ENCODE measurements at places on chromosomes 6 and 20.

GRCh38 chr6:20481281-20481680, 53.0 kb upstream of the CDKAL1 start:
- no peak for DNase-seq

GRCh38 chr6:150377211-150377781, 8.5 kb downstream of the IYD start:
- DNase-seq, result no peak

- no peak for DNase-seq
Measured at GRCh38 chr20:23270382-23270911, 80.1 kb upstream of the NXT1 start.

DNA sequence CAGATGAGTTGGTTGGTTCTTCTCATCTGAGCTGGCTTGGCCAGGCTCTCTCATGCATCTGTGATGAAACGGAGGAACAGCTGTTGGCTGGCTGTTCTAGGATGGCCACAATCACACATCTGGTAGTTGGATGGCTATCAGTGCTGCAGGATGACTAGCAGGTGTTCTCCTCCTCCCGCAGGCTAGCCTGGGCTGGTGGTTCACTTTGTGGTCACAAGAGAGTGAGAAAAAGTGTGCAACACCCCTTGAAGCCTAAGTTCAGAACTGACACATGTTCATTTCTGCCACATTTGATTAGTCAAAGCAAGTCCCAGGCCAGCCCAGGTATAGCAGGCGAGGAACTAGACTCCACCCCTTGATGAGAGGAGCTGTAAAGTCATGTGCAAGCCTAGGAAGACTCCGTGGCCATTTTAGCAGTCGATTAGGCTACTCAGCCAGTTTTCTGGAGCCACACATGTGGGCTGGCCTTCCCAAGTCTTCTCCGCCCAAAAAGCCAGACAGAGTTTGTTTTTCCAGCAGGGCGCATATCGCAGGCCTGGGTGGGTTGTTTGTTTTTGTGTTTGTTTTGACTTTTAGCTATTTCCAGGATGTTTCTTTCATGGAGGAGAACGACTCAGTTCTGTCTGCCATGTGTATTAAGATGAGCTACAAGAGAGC, 120.8 kb downstream of the ISM1 start:
- DNase-seq, result no peak

- DNase-seq, result peak; percentile 17
Measured at GRCh38 chr6:161272635-161273273, 1.1 kb downstream of the AGPAT4 start.
